Panc1 (cell line): ENCODE measurements at places on chromosomes 12 and 14. TPM values are rescaled to one million over a fixed set of nuclear protein-coding genes. Genes with fewer than 3 reads are reported as not detected.

DNA sequence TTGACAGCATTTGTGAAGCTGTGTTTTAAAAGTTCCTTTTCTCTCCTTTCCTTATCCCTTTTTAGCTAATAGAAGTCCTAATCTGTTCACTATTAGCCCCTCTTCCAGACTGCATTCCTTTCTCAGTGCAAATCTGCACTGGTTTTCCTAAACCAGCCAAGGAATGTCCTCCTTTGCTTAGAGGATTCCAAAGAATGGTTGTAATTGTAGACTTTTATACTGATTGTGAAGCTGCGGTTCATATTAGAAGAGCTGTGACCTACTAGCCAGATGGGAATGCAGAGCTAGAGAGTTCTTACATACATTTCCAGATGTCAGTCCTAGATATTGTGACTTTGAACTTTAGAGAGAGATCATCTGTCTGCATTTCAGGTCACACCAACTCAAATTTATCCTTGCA lies 79.8 kb downstream of the MYRFL start:
- no peak for DNase-seq

The PMEL gene
- 1.2 TPM for total RNA-seq

The VWF gene
- total RNA-seq: 0.31 TPM

The GPR137C gene
- 2.7 TPM for total RNA-seq

DNA sequence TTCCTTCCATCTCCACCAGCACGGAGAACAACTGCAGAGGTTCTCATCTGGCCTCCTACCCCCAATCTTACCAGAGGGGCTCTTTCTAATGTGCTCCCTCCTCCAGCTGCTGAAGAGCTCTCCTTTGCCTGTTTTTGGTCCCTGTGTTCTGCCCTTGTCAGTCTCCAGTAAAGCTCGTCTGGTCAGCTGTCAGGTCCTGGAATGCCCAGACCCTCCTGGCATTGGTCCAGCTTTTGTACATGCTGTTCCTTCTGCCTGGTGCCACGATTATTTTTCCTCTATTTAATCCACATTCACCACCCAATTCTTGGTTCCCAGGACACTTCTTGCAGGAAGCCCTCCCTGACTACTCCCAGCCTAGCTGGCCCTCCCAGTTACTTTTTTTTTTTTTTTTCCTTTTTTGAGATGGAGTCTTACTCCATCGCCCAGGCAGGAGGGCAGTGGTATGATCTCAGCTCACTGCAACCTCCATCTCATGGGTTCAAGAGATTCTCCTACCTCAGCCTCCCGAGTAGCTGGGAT lies 6.5 kb downstream of the SLC8B1 start:
- DNase-seq: no peak
